ENCODE measurements at places on chromosomes 16 and 17.

DNA sequence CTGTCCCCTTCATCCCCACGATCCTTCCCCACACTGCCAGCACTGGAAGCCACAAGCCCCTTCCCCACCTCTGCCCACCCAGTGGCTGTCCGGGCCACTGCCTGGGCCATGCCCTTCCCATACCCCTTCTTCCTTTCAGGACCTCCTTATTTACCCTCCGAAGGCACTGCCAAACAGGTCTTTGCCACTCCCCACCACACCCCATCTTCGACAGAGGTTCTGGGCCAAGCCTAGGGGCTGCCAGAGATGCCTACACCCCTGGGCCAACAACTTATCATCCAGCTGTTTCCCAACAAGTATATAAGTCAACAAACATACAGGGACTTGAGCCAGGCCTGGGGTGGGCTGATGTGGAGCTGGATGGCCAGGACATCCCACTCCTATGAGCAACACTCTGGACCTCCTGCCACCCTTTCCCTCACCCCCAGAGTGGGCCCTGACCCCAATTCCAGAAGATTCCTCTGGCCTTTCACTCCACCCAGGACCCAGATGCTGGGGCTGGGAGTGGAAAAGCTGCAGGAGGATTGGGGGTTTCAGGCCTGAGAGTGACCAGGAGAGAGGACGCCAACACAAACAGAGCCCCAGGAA lies 1.5 kb upstream of the PPP1R1B start:
- no peak for DNase-seq

- DNase-seq = no peak
These were observed 817 bp downstream of the NDUFAF8 start for GRCh38 chr17:81239714-81240555.

DNA sequence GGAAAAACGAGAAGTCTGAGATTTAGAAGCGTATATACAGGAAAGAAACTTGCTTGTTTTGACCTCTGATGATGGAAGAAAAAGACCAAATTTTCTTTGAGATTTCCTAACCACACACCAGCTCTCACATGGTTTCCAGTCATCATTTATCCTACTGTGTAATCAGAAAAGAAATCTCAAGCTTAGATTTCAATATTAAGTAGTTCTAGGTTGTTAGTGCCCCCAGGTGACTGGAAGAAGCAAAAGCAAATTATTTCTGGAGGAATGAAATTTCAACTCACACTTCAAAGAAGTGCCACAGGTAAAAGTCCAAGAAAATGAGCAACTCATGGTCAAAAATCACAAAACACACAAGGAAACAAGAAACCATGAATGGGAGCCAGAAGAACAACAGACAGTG lies 51.8 kb upstream of the KDM6B start:
- no peak for DNase-seq

DNA sequence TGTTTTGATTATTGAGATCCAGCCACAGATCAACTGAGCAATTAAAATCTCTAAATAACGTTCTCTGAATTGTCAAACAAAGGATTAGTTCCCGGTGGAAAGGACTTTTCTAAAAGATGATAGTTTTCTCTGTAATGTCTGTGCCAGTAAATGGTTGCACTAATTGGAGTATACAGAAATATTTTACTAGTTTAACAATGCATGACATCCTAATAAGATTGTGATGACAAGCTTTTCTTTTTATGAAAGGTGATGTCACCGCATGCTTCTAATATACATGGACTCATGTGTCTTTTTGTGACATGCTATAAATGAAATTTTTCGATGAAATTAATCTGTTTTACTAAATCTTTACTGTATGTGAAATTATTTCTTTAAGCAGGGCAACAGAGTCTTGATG lies 211.1 kb downstream of the IRX3 start:
- no peak for DNase-seq

GRCh38 chr17:51434434-51435170 lies 174.3 kb downstream of the UTP18 start:
- DNase-seq = no peak

- no peak for DNase-seq
These were observed 95.2 kb upstream of the COX10 start for GRCh38 chr17:13973960-13974651.

GRCh38 chr17:29235904-29236303 lies 10.8 kb upstream of the CRYBA1 start:
- no peak for DNase-seq

GRCh38 chr16:56603589-56603988 lies 4.8 kb upstream of the MT2A start:
- DNase-seq = no peak

GRCh38 chr17:10328971-10329923 lies 43.6 kb downstream of the MYH13 start:
- DNase-seq = no peak

- DNase-seq = no peak
These were observed 298.1 kb upstream of the IRX5 start for GRCh38 chr16:54632322-54633220.

DNA sequence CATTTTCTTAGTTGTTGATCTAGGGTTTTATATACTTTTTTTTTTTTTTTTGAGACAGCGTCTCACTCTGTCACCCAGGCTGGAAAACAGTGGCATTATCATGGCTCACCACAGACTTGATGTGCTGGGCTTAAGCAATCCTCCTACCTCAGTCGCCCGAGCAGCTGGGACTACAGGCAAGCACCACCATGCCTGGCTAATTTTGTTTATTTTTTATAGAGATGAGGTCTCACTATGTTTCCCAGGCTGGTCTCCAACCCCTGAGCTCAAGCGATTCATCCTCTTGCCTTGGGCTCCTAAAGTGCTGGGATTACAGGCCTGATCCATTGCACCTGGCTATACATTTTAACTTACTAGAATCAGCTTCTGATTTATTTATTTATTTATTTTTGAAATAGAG lies 34.2 kb upstream of the ATP2A3 start:
- no peak for DNase-seq

DNA sequence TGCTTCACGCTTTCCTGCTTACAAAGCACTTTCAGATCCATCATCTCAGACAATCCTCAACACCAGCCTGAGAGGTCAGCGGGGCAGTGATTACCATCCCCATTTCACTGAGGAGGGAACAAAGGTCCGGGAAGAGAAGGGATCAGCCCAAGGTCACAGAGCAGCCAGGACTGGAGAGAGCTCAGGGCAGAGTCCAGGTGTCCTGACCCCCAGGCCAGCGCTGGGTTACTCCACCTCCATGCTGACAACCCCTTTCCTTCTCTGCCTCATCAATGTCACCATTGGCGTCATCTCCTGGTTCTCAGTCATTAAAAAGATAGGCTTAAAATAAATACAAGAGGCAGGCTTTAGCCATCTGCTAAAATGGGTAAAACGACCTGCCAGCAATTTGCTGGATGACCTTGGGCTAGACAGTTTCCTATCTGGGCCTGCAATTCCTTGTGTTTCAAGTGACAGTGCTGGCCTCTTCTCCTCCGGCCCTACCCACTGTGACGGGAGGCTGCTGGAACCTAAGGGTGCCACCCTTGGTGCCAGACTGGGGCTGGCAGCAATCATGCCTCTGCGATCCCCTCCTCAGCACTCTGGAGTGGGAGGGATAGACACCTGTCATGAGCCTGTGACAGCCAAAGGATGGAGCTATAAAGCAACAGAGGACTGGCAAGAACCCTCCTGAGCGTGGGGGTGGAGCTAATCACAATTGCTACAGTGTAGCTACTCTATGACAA lies 79.5 kb upstream of the CCL1 start:
- DNase-seq = no peak

- DNase-seq = no peak
These were observed 6.9 kb downstream of the HNF1B start for GRCh38 chr17:37737971-37738370.

GRCh38 chr16:68590201-68590994 lies 51.3 kb downstream of the ZFP90 start:
- DNase-seq = no peak

DNA sequence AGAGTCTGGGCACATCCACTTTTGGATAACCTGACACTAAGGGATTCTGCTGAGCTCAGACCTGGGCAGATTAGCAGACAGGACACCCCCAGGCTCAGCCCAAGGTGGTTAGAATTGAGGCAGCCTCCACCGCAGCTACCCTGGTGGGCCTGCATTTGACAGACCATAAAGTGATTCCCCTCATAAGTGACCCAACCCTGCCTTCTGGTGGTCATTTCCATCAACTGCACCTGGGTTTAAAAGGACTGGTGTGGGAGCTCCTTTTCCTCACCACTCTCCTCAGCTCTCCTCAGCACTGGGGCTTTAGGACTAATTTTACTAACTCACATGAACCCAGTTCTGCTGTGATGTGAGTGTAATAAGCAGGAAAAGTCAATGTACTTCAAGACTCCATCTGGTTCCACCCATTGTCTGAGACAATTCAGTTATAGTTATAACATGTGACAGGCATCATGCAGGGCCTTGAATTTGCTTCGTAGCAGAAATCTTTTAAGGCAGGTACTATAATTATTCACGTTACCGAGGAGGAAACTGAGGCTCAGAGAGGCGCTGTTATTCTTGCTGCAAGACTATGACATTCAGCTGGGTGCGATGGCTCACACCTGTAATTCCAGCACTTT lies 42.5 kb downstream of the MYH3 start:
- no peak for DNase-seq

DNA sequence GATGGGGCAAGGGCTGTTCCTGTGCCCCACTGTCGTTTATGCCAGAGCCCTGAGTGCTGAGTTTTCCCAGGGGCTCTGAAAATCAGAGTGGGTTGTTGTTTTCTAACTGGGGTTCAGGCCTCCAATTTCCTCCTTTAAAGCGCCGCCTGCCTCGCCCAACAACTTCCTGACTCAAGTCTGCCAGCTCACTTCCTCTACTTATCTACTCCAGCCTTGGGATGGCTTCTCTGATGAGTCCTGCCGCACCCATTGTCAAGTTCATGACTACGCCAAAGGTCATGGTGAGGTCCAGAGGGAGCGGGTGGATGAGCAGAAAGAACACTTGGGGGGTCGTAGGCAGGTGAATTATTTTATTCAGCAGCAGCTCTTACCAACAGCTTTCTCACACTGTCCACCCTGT lies 104.7 kb downstream of the UTP18 start:
- DNase-seq = no peak

GRCh38 chr17:50660887-50661345 lies 26.2 kb downstream of the ABCC3 start:
- DNase-seq = no peak

DNA sequence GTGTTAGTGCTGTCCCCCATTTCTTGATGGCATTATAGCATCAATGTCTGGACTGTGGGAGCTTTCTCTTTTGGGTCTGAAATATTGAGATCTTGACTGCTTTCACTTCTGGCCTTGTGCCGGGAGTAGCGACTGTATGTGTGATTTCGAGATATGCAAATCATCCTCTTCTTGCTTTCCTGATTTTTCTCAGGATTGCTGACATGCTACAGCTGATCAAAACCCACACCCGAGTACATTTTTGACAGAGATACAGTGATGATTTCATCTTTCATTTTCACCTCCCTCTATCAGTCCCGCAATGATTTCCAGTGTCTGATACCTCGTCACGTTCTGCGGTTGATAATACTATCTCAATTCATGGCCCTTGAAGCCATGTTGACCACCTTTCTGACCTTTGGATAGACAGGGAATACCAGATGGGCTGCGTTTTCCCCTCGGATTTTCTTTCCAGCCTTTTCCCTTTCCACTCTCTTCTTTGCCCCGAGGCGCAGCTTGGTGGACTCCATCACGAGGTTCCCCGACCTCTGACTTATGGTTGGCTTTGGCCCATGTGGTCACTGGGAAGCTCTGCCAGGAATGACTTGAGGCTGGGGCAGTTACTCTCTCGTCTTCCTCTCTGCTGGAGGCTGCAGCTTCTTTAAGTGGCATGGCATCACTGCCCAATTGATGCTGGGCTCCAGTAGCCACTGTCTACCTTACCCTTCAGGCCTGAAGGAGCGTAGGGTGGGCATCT lies 184.4 kb downstream of the SNX29 start:
- no peak for DNase-seq

DNA sequence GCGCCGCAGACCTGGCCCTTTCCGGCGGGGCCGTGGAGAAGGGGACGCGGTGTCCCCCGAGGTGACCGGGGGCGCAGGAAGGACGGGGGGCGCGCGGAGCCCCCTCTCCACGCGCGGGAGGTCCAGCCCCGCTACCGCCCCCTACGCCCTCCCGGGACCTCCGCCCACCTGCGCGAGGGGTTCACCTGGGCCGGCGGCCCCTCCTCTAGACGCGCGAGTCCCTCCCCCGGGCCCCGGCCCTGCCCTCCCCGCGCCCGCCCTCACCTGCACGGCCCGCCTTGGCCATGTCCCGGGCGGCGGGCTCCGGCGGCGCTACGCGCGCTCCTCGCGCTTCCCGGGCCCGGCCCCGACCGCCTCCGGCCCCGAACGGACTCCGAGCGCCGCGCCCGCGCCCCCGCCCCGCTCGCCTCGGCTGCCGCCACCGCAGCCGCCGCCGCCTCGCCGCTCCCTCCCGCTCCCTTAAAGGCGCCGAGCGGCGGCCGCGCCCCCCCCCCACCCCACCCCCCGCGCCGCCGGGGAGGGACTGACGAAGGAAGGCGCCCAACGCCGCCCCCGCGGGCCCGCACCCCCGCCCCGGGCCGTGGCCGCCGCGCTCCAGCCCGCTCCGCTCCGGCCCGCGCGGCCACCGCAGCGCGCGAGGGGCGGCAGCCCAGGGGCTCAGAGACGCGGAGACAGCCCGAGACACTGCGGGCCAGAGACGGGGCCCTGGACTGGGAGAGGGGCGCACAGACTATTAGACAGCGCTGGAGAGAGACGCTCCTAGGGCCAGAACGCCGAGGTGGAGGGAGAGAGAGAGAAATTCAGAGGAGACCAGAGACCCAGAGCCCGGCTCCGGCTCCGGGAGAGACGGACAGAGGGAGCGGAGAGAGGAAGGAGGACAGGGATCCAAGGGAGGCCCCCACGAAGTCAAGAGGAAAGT lies at the start of gene PITPNM3:
TSS of gene PITPNM3 (minus strand) at position 435 of the 919 bp plus-strand sequence. CDS start at position 286, 149 bp downstream.
- no peak for DNase-seq

DNA sequence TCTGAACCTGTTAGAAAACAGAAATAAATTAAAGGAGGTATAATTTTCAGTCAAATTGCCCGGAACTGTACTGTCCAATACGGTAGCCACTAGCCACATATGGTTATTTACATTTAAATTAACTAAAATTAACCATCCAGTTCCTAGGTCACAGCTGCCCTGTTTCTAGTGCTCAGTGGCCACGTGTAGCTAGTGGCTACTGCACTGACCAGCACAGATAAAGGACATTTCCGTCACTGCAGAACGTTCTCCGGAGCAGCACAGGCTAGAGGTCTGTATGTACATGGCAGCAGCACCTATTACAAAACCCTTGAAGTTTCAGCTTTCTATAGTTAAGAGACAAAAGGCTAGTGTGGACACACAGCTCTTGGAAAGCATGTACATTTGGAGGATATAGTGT lies 33.7 kb downstream of the CPSF4L start:
- no peak for DNase-seq

Data from AG04449 (cell line).